ENCODE measurements at places on chromosomes 12 and 14.

- no peak for DNase-seq
Measured at GRCh38 chr14:71113376-71113775, 206.1 kb downstream of the PCNX1 start.

DNA sequence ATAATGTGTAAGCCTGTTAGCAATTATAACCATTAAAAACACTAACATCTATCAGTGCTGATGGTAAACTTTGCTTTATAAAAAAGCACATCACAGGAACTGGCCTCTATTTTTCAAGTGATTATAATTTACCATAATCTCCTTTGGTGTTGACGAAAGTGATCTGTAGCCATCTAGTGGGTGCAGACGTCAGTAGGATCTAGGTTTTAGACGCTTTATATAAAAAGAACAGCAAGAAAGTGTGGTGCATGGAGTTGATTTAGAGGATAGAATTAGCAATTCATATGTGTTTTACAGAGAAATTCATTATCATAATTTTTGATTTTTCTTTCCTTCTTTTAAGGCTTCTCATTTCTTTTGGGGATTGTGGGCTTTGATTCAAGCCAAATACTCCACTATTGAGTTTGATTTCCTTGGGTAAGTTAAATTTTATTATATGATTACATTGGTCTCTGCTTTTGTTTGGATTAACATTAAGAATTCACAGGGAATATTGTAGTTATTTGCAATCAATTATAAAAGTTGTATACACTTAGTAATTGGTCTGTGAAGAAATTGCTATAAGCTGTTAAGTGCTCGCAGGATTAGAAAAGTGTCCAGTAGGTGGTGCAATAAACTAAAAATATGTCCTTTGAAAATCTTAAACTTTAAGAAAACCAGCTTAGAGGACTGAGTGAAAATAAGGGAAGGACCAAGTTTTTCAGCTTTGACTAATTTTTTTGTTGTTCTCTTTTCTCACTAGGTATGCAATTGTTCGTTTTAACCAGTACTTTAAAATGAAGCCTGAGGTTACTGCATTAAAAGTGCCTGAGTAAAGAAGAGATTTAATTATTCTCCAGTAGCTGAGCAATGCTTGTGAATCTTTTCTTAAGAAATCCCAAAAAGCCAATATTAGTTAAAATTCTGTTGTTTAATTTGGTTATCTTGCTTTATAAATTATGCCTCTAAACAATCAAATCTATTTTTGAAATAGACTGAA, 59.5 kb downstream of the ETNK1 start:
- DNase-seq = no peak

DNA sequence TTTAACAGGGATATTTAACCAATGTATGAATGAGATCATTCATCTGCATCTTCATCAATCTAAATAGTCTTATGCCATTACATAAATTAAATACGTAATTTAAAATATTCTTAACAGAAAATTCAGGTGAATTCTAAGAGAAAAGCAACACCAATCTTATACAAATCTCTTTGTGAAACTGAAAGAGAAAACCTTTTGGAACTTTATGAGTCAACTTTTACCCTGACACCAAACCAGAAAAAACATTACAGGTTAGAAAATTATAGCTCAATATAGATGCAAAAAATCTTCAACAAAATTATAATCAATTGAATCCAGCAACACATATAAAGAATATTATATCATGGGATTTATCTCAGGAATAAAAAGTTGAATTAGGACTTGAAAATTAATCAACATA, 3.4 kb downstream of the GLIPR1L1 start:
- no peak for DNase-seq

DNA sequence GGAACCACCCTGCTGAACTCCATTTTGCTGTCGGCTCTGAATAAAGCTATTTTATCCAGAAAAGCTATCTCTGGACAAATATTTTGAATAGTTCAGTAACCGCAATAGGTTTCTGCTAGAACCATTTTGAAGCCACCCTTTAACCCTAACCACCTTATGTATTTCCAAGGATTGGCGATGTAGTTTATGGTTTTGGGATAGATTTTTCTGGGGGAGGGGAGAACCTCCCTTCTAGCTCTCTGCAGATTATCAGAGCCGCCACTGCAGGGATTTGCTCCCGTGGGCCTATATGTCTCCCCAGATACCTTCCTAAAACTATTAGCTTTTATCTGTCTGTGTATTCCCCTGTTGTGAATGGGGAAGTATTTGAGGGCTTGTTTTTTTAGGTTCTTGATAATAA, 1.8 kb upstream of the TUBA1B start:
- no peak for DNase-seq

- DNase-seq = no peak
Measured at GRCh38 chr12:89089264-89089663, 263.0 kb downstream of the DUSP6 start.

DNA sequence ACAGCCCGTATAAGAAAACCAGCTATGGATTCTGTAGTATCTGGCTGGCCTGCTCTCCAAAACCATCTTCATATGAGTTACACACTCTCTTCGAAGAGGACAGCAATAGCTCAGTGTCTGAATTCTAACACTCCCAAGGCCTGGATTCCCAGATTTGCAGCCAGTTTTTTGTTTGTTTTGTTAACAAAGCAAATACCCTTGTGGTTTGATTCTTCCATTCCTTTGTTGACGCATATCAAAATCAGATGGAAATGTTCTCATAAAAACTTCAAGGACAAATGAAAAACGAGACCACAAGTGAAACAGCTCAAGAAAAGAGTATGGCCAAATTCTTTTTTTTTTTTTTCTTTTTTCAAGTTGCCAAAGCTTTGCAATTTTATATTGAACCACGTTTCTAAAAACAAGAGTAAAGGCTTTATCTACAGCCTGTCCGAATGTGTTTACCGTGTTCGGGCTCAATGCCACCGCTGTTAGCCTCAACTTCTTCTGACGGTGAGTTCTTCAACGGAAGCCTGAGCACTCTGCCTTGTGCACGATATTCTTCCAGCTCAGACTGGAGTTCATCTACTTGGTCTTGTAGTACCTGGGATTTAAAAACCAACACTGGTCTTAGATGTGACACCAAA, 67.5 kb downstream of the NIN start:
- DNase-seq = no peak

DNA sequence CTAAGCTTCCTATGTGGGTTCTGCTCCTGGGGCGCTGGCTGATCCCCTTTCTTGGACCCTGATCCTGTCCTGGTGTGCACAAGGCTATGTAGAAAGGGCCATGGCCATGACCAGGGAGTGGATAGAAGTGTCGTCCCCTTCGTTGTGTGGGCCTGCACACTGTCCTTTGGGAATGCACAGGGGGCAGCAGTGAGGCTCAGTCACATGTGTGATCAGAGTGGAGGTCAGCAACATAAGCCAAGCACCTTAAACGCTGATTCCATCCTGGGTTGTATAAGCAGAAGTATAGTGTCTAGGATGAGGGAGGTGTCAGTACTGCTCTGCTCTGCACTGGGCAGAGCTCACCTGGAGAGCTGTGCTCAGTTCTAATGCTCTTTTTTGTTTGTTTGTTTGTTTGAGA, 48.4 kb downstream of the ESRRB start:
- no peak for DNase-seq

- no peak for DNase-seq
Measured at GRCh38 chr14:86779416-86779815, 1213.6 kb downstream of the GALC start.

GRCh38 chr12:97745406-97746101, 282.9 kb downstream of the RMST start:
- DNase-seq = no peak

DNA sequence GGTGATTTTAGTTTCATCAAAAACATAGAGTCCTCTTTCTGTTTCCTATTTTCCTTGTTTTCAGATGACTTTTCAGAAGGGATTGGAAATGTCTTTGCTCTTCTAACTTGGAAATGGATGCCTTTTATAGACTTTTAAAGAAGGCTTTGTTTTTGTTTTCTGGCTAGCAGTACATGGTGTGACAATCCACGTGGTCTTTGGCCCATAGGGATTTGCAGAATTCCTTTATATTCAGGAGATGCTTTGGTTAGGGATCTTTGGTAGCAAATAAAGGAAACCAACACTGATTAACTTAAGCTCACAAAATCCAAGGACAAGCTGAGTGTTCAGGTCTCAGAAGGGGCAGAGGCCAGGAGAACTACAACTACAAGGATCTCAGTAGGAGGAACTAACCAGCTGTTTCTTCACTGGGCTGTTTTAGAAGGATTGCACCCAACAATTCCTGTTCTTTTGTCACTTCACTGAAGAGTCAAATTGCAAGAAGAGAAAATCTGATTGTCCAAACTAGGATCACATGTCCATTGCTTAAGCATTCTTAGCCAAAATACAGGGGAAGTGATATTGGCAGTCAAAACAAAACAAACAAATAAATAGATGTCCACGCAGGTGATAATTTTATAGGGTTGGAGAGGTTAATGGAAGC, 58.6 kb upstream of the MANSC4 start:
- no peak for DNase-seq

DNA sequence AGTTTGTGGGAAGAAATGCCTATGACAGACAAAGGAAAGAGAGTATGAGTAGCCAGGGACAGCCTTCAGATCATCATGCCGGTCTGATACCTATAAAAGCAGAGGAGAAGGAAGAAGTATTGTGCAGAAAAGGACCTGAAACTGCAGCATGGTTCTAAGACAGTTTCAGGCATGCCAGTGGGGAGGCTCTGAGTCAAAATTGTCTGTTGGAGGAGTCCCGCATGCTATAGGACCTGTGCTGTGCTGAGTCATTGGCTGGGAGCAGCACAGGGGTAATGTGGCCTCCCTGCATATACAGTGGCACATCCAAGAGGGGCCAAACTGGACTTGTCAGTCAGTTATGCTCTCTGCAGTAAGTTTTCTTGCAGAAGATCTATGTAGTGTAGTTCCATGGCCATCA, 40.7 kb downstream of the NEUROD4 start:
- DNase-seq = no peak

DNA sequence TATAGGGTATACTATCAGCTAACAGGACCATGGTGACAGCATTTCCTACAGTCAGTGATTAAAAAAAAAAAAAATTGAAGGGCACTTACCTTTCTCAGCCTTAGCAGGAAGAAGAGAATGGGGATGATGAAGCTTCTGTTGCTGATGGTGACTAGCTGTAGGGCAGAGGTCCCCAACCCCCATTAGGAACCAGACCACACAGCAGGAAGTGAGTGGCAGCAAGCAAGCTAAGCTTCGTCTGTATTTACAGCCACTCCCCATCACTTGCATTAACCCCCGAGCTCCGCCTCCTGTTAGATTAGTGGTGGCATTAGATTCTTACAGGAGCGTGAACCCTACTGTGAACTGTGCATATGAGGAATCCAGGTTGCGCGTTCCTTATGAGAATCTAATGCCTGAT, 91.3 kb upstream of the USP44 start:
- no peak for DNase-seq

- DNase-seq = no peak
Measured at GRCh38 chr12:125871811-125872594, 806.8 kb downstream of the AACS start.

DNA sequence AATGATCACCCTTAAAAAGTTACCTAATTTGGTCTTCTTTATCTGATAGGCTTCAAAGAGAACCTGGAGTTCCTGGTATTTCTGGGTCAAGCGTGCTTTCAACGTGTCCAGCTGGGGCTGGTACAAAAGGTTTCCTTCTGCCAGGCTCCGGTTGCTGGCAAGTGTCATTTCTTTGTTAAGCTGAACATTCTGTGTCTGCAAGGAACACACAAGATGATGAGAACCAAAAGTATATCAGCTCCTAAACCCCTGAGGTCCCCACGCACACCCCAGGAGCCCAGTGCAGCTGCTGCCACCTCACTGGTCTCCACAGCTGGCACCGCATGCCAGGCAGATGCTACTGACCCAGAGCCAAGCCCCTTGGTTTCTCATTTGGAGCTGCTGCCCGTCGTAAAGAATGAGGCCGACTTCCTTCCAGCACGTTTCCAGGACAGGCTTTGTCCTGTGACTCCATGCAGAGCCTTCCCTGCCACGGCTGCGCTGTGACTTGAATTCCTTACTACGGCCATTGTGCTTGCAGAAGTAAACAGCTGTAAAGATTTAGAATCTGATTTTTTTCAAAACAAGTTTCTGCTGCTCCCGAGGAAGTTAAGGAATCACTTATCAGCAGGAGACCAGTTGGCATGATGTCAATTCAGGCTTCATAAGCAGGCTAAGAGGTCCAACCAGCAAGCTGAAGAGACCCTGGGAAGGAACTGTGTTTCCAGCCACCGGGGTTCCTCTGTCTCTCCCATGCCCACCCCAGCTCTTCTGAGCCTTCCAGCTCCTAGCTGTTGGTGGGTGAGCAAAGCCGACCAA, 24.9 kb downstream of the VPS37B start:
- no peak for DNase-seq

DNA sequence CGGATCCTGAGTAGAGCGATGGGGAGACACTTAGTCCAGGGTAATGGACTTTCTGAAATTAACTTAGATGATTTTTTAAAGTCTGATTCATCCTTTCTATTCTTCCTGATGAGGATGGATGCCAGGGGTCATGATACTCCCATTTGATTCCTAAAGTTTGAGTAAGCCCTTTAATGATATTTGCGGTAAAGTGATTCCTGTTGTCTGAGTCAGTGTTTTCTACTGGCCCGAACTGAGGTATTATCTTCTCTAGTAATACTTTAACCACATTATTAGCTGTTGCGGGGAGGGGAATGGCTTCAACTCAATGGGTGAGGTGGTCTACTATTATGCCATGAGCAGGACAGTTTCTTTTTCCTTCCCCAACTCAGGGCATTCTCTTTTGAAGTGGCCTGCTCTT, 111.6 kb downstream of the RIN3 start:
- no peak for DNase-seq

- no peak for DNase-seq
Measured at GRCh38 chr14:52402812-52403526, 88.9 kb downstream of the PTGER2 start.

DNA sequence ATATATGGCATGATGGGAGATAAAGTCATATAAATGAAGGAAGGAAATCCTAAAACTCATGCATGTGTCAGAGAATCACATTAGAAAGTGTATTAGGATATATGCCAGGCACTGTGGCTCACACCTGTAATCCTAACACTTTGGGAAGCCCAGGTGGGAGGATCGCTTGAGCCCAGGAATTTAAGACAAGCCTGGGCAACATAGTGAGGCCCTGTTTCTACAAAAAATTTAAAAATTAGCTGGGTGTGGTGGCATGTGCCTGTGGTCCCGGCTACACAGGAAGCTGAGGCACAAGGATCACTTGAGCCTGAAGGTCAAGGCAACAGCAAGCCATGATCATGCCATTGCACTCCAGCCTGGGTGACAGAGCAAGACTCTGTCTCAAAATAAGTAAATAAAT, 130.3 kb upstream of the ARID2 start:
- no peak for DNase-seq

- no peak for DNase-seq
Measured at GRCh38 chr12:101570047-101570446, 24.7 kb upstream of the MYBPC1 start.

Data from left renal cortex interstitium (tissue), 4 donors.